Hair follicular keratinocyte (primary cell): ENCODE measurements at places on chromosomes 16 and 17. TPM values are rescaled to one million over a fixed set of nuclear protein-coding genes. Genes with fewer than 3 reads are reported as not detected.

The GRAPL gene
- total RNA-seq = not detected in 2 replicates

The ZG16 gene
- not detected in 2 replicates for total RNA-seq

The AGRP gene
- total RNA-seq = not detected in 2 replicates

The SBK1 gene
- 0.08 TPM in 1 of 2 replicates, not detected in the other for total RNA-seq

The PDPK1 gene
- 11.2 and 13.8 TPM in 2 replicates for total RNA-seq

The HS3ST3B1 gene
- 0.08 and 0.99 TPM in 2 replicates for total RNA-seq

The SLC22A31 gene
- total RNA-seq = 0.19 and 0.55 TPM in 2 replicates

The DBNDD1 gene
- total RNA-seq = 4.7 and 5.7 TPM in 2 replicates

The SPIRE2 gene
- total RNA-seq = 1.2 and 1.3 TPM in 2 replicates

The CD79B gene
- 1.3 TPM in 1 of 2 replicates, not detected in the other for total RNA-seq

The SRCAP gene
- total RNA-seq = 3.2 and 6.5 TPM in 2 replicates

The IRF8 gene
- total RNA-seq = not detected in 2 replicates

The CES5A gene
- not detected in 2 replicates for total RNA-seq

The C16orf96 gene
- total RNA-seq = not detected in 2 replicates

The TMEM100 gene
- total RNA-seq = not detected in 2 replicates

The LITAFD gene
- not detected in 2 replicates for total RNA-seq

The DHRS11 gene
- 8.3 and 13.4 TPM in 2 replicates for total RNA-seq

The ARL5C gene
- total RNA-seq = not detected in 2 replicates

The USP43 gene
- total RNA-seq = 6.9 and 11.4 TPM in 2 replicates

The KCTD19 gene
- not detected in 2 replicates for total RNA-seq

The TBC1D26 gene
- not detected in 2 replicates for total RNA-seq

The TLCD1 gene
- total RNA-seq = 9.4 and 20.7 TPM in 2 replicates

The KRTAP3-1 gene
- total RNA-seq = not detected in 2 replicates

The G6PC1 gene
- total RNA-seq = not detected in 2 replicates

The TMED6 gene
- not detected in 2 replicates for total RNA-seq

The KRTAP9-4 gene
- total RNA-seq = not detected in 2 replicates

The CFAP97D1 gene
- total RNA-seq = not detected in 2 replicates

The CDH5 gene
- 0.08 TPM in 1 of 2 replicates, not detected in the other for total RNA-seq

The OR2C1 gene
- total RNA-seq = not detected in 2 replicates

The IRX6 gene
- not detected in 2 replicates for total RNA-seq

The HOXB2 gene
- total RNA-seq = 0.46 and 0.86 TPM in 2 replicates

The HAP1 gene
- 1.3 and 1.4 TPM in 2 replicates for total RNA-seq

The TPSD1 gene
- not detected in 2 replicates for total RNA-seq

The ACE gene
- 0.15 and 0.78 TPM in 2 replicates for total RNA-seq

The IRX3 gene
- total RNA-seq = 7.7 and 8.7 TPM in 2 replicates

The MYOCD gene
- 0.04 TPM in 1 of 2 replicates, not detected in the other for total RNA-seq

The TERB1 gene
- total RNA-seq = not detected in 2 replicates

The CTRB2 gene
- total RNA-seq = not detected in 2 replicates

The CLDN7 gene
- 7.9 and 26.0 TPM in 2 replicates for total RNA-seq

The INCA1 gene
- total RNA-seq = 0.08 TPM in 1 of 2 replicates, not detected in the other

The NPIPA3 gene
- total RNA-seq = 0.70 TPM in 1 of 2 replicates, not detected in the other

The BIRC5 gene
- total RNA-seq = 25.3 and 69.2 TPM in 2 replicates

The NETO2 gene
- total RNA-seq = 20.8 and 30.7 TPM in 2 replicates

The SMIM5 gene
- total RNA-seq = not detected in 2 replicates

The GEMIN4 gene
- 19.6 and 34.1 TPM in 2 replicates for total RNA-seq

The ALOX12B gene
- 0.15 and 2.7 TPM in 2 replicates for total RNA-seq

The ALOXE3 gene
- total RNA-seq = 1.0 and 8.8 TPM in 2 replicates

The ITPRIPL2 gene
- total RNA-seq = 13.8 and 19.5 TPM in 2 replicates

The ZNF385C gene
- total RNA-seq = 0.08 TPM in 1 of 2 replicates, not detected in the other

The NEUROD2 gene
- not detected in 2 replicates for total RNA-seq

The DHRS7C gene
- not detected in 2 replicates for total RNA-seq

The ZPBP2 gene
- not detected in 2 replicates for total RNA-seq

The KRTAP9-3 gene
- total RNA-seq = not detected in 2 replicates

The TPSB2 gene
- total RNA-seq = not detected in 2 replicates

The MEOX1 gene
- not detected in 2 replicates for total RNA-seq
